ENCODE measurements at places on chromosomes 7 and 10.

DNA sequence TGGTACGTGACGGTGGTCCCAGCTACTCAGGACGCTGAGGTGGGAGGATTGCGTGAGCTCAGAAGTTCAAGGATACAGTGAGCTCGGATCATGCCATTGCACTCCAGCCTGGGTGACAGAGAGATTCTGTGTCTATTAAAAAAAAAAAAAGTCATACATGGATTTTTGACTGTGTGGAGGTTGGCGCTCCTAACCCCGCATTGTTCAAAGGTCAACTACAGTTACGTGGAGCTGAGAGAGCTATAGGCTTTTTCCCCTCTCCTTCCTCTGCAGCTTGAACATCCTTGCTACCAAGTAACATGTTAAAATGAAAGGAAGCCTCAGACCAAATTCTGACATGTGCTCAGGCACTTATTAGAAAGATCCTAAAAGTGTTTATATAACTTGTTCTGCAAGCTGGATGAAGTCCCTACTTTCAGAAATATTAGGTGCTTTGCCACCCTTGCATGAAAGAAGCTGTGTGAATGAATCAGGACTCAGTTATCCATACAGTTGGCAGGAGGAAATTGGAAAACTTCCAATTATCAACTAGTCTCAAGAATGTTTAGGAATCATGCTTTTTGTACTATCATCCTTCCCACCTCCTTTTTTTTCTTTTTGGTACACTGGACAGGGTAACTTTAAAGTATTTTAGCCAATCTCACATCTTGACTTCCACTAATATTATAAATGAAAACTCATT lies 12.5 kb upstream of the ST7 start:
- DNase-seq = no peak

GRCh38 chr7:142556740-142557139 lies 192.5 kb upstream of the PRSS1 start:
- no peak for DNase-seq

DNA sequence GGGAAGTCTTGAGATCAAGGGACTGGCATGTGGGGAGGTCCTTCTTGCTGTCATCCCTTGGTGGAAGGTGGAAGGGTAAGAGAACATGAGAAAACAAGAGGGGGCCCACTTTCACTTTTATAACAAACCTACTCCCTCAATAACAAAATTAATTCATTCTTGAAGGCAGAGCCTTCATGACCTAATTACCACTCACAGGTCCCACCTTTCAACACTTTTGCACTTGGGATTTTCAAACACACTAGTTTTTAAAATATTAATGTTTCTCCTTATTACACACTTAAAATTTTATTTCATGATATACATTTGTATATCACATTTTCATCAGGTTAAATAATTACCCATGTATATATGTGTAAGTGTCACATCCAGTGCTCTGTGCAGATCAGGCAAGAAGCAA lies 2.0 kb downstream of the ST7 start:
- DNase-seq = no peak

- no peak for DNase-seq
Observed at GRCh38 chr10:52287866-52288265, 26.2 kb upstream of the DKK1 start.

GRCh38 chr10:96345222-96345621 lies 13.6 kb downstream of the OPALIN start:
- no peak for DNase-seq

DNA sequence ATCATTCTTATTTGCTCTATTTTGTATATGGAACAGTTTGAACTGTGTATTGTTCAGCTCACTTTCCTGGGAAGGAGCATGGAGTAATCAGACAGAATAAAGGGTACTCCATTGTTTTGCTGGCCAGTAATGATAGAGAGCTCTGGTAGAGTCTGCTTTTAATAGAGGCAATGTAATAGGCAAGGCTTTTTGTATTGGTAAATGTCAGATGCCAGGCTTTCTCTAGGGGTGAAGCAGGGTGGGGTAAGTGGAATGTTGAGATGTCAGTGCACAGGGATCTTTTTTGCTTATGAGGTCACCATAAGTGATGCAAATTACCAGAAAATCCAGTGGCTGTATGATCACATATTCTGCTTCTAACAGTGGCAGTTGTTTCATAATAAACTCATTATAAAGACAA lies 1088.3 kb upstream of the SORCS1 start:
- DNase-seq = no peak

GRCh38 chr7:71131256-71132126 lies 453 bp upstream of the GALNT17 start:
- DNase-seq = peak; percentile 53

GRCh38 chr10:71136036-71136721 lies 76.2 kb upstream of the UNC5B start:
- DNase-seq = no peak

- peak; percentile 70 for DNase-seq
Observed at GRCh38 chr10:63630085-63630930, 109.1 kb downstream of the REEP3 start.

- no peak for DNase-seq
Observed at GRCh38 chr7:107838816-107839565, 36.0 kb upstream of the SLC26A3 start.

DNA sequence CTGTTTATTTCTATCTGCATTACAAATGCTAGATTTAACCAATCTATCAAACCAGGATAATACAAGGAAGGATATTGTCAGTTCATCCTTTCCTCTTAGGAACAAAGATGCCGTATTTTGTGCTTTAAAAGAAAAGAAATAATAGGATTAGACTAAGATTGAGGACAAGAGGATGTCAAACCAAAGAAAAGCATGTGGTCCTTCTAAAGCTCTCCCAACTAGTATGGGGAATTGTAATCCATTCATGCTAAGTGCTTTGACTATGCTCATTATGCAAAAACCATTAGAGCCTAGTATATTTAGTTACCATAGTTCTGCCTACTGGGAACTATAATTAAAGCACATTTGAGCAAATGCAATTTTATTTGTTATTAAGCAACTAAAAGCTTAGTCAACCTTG lies 280.2 kb downstream of the GRM8 start:
- DNase-seq = no peak

GRCh38 chr7:8284606-8285005 lies 22.6 kb upstream of the ICA1 start:
- no peak for DNase-seq

GRCh38 chr10:69303632-69304051 lies 25.3 kb downstream of the HK1 start:
- DNase-seq = no peak

DNA sequence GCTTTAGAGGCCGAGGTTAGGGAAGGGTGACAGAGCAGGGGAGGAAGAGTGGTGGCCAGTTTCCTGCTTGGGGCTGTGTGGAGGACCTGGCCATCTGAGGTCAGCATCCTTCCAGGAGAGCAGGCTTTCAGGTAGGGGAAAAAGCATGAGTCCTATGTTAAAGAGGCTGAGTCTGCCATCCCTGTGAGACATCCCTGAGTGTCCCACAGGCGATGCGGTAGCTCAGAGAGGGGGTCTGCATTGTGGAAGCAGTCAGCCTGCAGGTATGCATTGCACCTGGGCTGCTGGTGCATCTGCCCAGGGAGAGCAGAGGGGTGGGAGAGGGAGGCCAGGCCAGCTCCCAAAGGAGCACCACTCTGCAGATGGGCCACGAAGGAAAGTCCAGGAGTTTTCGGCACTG lies 282.1 kb upstream of the ZNF32 start:
- DNase-seq = no peak

DNA sequence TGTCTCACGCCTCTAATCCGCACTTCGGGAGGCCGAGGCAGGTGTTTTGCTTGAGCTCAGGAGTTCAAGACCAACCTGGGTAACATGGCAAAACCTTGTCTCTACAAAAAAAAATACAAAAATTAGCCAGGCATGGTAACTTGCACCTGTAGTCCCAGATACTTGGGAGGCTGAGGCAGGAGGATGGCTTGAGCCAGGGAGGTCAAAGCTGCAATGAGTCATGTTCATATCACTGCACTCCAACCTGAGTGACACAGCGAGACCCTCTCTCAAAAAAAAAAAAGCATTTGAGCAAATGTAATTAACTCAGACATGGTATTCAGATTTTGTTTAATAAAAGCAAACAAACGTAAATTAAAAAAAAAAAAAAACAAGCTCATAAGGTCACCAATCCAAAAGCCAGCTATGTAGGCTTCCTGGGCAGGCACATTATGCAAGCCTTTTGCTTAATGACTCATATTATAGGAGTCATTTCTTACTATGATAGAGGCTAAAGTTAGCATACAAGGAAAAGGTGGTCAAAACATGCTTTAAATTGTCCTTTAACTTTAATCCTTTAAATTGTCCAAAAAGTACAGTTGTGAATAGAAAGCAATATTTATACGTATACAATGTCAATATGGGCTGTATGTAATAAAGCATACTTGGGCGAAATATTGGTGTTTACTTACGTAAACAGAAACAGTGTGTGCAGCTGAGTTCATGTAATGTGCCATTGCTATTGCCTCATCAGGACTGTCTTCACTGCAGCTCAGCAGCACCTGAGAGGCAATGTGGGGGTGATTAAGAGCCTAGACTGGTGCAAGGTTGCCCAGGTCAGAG lies 13.0 kb downstream of the AKR1D1 start:
- no peak for DNase-seq

GRCh38 chr7:101604331-101604933 lies 24.7 kb downstream of the MYL10 start:
- DNase-seq = no peak

- no peak for DNase-seq
Observed at GRCh38 chr10:86083206-86083605, 283.4 kb downstream of the GRID1 start.

GRCh38 chr7:146116521-146117222 lies at the start of gene CNTNAP2:
TSS of gene CNTNAP2 (plus strand) at chr7:146116801. CDS start at chr7:146116877, 76 bp downstream.
- DNase-seq = peak; percentile 7

GRCh38 chr10:57696641-57697040 lies 571.1 kb downstream of the IPMK start:
- no peak for DNase-seq

- DNase-seq = no peak
Observed at GRCh38 chr7:135617781-135618180, 44.5 kb upstream of the STMP1 start.

Data from frontal cortex (tissue), 4 donors.